RPMI8226 (cell line): ENCODE measurements at places on chromosomes 11 and 22.
A peak's percentile ranks its signal among the peaks of the same experiment; 100 is the strongest.

DNA sequence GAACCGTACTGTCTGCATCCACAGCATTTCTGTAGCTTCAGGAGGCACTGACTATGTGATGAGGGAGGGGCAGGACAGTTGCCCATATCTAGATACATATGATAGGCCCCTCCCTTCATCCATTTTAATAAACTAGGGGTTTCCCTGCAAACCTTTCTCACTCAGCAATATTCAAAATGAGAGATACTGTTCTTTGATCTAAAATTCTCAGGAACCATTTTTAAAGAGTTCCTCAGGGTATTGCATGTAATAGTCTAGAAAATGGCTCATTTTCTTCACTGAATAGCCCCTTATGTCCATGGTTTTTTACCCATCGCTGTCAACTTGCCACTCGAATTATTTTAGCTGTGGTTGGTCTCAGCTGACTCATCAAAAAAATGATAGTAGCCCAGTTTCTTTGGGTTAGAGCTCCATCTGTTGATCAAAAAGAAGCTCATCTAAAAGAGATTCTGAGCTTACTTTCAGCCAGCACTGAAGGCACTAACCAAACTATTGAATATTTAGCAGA lies 37.0 kb upstream of the DNAJB7 start:
- peak; percentile 76 for DNase-seq

GRCh38 chr11:66317723-66318599 lies 1.1 kb upstream of the CD248 start:
- DNase-seq, result peak; percentile 79

DNA sequence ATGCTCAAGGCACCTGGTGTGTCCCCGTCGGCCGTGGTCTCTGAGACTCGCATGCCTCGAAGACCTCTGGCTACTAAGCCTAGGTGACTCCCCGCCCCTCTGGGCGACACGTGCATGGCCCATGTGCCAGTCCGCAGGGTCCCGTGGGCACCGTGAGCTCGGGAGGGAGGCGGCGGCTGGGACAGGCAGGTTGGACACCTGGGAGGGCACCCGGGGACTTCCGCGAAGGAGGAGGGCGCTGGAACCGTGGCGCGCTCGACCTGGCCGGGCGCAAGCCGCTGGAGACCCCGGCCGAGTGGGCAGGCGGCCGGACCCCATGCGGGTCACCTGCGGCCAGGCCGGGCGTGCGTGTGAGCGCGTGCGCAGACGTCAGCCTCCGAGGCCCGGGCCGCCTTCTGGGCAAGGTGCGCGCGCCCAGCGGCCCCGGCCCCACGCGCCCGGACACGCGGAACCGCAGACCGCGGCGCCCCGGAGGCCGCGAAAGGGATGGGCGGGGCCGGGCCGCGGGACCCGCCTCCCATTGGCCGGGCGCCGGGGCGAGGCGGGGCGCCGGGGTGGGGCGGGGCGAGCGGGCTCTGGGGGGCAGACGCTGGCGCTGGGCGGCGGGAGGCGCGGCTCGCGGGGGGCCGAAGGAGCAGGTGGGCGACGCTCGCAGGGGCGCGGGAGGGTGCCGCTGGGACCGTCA lies 579 bp upstream of the RASD2 start:
- DNase-seq, result peak; percentile 78

GRCh38 chr22:32696089-32696488 lies 105.4 kb upstream of the TIMP3 start:
- no peak for DNase-seq

DNA sequence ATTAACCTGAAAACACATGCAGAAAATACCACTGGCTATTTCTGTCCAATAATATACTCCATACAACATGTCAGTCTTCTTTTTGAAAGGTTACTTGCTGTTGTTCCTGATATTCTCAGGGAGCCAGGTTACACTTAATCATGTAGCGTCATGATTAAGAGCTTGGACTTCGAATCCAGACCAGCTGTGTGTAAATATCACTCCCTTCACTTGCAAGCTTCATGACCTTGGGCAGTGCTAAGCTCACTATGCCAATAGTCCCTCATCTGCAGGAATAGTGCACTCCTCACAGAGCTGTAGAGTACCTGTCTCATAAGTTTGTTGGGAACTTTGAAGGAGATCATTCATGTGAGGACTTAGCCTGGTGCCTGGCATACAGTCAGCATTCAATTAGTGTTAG lies 1.9 kb downstream of the HTR3B start:
- no peak for DNase-seq

- no peak for DNase-seq
These were observed 11.1 kb downstream of the MRPL17 start for GRCh38 chr11:6671991-6672390.

GRCh38 chr22:47613606-47614350 lies 851.3 kb downstream of the TBC1D22A start:
- no peak for DNase-seq

DNA sequence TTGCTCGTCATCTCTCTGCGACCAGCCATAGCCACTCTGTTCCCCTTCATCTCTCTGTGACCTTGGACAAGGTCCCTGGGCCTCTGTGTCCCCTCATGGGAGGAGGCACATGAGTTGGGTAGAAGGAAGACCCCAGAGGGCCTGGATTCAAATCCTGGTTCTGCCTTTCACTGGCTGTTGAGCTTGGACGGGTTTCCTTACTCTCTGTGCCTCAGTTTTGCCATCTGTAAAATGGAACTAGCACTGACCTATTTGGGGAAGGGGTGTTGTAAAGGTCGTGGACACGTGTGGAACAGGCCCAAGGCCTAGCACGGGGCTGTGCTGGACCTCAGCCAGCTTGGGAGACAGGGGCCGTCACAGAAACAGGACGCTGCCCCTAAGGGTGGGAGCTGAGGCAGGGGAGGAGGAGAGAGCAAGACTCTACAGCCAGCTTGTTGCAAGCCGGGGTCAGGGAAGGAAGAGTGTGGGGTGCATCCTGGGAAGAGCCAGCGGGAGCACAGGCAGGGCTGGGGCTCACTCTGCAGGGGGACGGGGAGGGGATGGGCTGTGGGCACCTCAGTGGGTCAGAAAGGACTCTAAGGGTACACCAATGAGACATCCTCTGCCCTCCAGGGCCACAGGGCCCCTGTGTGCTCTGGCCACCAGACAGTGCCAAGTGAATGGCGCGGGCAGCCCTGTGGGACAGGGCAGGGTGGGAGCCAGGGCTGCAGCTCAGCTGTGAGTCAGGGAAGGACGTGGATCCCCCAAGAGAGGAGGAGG lies 59.1 kb downstream of the WNT7B start:
- no peak for DNase-seq

GRCh38 chr11:24240496-24241175 lies 256.2 kb upstream of the LUZP2 start:
- no peak for DNase-seq

- no peak for DNase-seq
These were observed 63.4 kb downstream of the NRXN2 start for GRCh38 chr11:64659417-64660144.

DNA sequence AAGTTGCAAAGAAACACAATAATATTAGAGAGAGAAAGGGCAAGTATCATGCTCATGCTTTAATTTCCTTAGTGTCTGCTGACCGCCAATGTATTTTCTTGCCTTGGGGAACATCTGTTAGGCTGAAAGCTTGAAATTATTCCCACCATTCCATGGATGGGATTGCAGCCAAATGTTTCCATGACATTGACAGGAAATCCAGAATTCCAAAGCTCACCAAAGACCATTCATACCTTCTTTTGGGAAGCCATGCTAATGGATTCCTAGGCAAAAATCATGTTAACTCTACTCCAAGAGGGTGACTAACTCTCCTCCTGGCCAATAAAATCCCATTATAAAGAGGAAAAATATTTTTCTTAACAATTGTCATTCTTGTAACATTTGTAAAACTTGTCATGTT lies 661.4 kb upstream of the FAT3 start:
- no peak for DNase-seq

DNA sequence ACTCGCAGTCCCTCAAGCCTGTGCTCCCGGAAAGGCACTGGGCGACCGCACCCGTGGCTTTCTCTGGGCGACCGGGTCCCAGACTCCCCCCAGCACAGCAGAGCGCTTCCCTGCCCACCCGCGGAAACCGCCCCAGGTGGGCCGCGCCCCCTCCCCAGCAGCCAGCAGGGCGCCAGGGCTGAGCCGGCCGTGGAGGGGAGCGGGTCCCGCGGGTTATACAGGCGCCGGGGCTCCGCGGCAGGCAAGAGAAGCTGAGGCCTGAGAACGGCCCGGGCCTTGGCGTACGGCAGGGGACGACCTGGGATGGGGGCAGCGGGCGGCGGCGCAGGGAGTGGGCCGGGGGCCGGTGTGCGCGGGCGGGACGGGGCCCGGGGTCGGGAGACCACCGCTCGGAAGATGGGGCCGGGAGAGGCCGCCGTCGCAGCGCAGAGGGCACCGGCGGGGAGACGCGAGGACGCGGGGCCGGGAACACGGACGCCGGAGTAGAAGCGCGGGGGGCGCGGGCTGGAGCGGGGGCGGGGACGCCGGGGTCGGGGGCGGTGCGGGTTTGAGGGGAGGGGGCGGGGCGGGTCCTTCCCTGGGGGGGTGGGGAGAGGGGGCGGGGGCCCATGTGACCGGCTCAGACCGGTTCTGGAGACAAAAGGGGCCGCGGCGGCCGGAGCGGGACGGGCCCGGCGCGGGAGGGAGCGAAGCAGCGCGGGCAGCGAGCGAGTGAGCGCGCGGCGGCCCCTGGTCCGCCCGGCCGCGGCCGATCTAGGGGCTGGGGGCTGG lies at the start of gene MDK:
Gene MDK (plus strand): TSS at position 622 of the 771 bp plus-strand sequence. CDS start 389 bp downstream, outside the sequence.
- DNase-seq, result no peak

DNA sequence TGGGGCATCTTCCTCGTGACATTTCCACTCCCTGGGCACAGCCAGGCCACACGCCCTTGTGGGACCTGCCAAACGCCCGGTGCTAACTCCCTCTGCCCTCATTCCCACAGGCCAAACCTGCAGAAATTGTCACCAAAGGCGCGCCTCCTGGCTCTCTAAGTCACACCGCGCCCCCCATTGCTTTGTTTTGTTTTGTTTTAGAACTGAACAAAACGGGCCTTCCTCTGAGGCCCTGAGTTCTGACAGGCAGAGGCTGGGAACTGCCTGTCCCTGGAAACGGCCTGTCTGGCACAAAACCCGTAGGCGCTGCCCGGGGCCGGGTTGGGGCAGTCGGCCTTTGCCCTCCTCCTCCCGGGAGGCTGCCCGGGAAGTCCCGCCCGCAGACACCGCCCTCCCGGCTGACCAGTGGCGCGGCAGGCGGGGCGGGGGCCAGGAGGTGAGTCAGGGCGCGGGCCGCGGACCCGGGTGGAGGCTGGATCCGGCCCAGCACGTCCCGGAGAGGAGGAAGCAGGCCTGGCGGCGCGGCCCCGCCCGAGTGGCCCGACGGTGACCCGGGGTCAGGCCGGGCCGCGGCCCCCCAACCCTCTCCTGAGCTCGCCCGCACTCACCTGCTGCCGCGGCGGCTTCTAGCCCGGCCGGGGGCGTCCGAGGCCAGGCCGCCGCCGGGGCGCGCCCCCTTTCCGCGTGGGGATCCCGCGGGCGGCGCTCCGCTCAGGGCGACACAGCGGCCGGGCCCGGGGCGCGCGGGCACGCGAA lies 465 bp downstream of the SUN2 start:
- peak; percentile 73 for DNase-seq

DNA sequence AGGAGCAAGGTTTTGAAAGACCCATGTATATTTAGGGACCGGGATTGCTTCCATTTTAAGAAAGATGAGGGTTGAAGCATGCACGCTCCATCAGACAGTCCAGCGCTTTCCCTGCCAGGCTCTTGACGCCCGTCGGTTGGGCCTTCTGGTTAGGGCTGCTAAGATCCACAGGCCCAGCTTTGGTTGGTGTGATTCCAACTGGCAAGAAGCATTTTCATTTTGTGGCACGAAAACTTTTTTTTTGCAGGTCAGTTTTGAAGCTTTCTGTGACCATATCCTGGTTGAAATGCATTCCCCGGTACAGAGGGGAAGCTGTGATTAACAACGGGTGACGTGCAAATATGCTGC lies 34.3 kb upstream of the MPPED1 start:
- DNase-seq, result no peak

DNA sequence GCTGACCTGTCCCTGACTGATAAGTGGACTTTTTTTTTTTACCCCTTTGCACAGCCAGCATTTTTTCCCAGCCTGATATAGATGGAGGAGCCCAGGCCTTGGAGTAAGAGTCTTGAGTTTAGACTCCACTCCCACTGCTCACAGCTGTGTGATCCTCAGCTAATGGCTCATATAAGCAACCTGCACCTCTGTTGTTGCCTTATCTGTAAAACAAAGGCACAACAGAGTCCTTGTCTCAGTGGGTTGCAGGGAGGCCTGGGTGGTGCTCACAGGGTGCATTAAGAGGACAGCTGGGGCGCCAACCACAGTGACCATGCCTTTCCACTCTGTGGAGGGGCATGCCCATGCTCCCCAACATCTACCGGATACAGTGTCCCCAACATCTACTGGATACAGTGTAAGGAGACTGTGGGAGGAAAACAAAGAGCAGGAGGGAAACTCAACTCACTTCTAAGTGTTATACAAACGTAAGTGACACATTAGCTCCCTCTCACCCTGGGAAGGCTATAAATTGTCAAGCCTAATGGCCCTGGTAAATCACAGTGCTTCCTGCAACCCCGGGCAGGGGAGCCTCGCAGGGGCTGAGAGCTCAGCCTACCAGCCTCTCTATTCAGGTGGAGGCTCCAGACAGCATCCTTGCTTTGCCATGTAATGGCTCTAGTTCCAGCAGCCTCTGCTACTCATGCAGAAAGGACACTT lies 109.5 kb downstream of the TENM4 start:
- no peak for DNase-seq

DNA sequence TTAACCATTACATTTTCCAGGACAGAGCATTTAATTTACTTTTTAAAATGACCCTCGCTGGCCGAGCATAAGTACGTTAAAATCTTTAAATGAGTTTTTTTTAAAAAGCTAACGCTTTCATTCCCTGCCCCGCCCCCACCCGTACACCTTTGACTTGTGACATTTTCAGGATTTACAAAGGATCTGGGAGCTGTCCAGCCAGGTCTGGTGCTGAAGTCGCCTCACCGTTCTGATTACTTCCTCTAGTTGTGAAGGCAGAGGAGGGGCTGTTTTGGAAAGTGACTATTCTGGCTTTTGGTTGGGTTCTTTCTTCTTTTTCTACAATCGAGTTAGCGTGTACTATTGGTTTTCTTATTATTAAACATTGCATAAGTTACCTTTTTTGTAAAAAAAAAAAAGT lies 2.9 kb downstream of the C11orf87 start:
- peak; percentile 65 for DNase-seq

DNA sequence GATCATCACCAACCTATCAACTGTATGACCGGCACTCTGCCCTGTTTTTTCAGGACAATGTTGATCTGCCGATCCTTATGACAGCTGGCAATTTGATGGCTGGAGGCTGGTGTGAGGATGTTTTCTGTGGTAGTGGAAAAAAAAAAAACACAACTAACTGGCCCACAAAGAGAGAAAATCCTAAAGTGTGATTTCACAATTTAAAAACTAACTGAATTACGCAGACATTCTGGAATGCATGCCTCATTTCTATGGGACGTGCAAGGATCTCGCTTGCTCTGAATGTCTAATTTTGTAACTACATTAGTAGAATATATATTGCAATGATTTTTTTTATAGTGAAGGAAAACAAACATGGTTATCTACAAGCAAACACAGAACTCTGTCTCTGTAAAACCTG lies 590.5 kb downstream of the ETS1 start:
- no peak for DNase-seq

DNA sequence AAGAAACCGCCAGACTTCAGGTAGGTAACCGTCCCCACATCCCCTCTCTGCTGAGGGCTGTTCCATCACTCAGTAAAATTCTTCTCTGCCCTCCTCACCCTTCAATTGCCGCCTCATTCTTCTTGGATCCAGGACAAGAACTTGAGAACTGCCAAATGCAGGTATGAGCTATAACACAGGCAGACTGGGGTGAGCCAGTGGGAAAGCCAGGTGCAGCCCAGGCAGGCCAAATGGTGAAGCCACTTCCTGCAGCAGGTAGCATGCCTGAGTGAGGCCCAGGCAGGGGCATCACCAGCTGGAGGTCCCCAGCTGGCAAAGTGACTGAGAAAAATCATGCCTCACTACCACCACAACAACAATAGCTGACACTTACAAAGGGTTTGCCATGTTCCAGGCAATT lies 22.4 kb upstream of the API5 start:
- no peak for DNase-seq
